Daoy (cell line): ENCODE measurements at places on chromosomes 16 and 17.
A peak's percentile ranks its signal among the peaks of the same experiment; 100 is the strongest.

GRCh38 chr17:17494870-17495535, 1.2 kb downstream of the RASD1 start:
- DNase-seq, result peak; percentile 39

GRCh38 chr17:63946440-63947363, 14.6 kb upstream of the CD79B start:
- peak; percentile 59 for DNase-seq

DNA sequence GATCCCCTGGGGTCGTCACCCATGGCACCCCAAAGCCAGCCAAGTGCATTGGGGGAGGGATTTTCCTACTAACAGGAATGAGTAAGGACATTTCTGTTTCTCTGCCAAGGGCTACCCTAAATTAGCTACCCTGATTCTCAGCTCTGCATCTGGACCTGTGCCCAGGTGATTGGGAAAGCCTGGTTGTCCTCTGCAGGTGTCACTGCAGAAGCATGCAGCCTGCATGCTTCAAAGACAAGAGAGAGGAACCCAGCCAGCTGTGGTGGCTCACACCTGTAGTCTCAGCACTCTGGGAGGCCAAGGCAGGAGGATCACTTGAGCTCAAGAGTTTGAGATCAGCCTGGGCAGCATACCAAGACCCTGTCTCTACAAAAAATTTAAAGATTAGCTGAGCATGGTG, 19.6 kb downstream of the BEAN1 start:
- DNase-seq, result no peak

- DNase-seq, result peak; percentile 66
These were observed 85.9 kb upstream of the TOB1 start for GRCh38 chr17:50952013-50952412.

DNA sequence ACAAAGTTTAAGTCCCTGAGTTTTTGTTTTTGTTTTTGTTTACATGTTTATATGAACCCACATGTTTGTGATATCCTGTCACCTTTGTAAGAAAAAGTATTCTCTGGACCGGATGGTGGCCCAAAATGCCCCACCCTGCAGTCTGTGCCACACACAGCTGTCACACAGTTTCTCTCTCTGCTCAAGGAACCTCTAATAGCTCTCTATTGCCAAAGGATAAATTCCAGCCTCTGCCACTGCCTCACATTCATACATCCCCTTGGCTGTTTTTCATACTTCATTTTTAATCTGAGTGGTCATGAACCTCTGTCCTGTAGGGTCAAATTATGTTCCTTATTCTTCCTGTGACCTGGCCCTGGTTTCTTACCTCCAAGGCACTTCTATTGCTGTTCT, 520.3 kb upstream of the CDH5 start:
- DNase-seq, result no peak

DNA sequence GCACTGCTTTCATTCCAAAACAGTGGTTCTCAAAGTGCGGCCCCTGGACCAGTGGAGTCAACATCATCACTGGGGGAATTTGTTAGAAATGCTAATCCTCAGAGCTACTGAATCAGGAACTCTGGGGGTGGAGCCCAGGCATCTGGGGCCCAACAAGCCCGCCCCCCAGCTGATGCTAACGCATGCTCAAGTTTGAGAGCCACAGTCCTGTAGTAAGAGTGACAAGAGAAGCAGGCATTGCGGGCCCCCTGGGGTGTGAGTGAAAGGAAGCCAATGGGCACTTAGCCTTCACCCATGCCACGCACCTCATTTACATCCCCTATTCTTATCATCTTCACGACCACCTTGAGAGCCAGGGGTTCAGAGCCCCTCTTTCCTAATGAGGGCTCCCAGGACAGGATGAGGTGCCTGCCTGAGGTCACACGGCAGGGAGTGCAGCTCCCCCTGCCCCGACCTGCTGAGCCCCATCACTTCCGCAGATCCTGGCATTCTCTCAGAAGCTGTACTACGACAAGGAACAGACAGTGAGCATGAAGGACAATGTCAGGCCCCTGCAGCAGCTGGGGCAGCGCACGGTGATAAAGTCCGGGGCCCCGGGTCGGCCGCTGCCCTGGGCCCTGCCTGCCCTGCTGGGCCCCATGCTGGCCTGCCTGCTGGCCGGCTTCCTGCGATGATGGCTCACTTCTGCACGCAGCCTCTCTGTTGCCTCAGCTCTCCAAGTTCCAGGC, 9.1 kb downstream of the CA4 start:
- no peak for DNase-seq
